ENCODE measurements at places on chromosomes 6 and 20. TPM values are rescaled to one million over a fixed set of nuclear protein-coding genes. Genes with fewer than 3 reads are reported as not detected.

The ZSCAN9 gene
- total RNA-seq: 4.2 TPM

The LTB gene
- total RNA-seq: 1.5 TPM

The BEND6 gene
- total RNA-seq: 1.2 TPM

The TRIM15 gene
- not detected for total RNA-seq

The PTK7 gene
- total RNA-seq: 123 TPM

The GPX6 gene
- total RNA-seq: not detected

The TMEM244 gene
- not detected for total RNA-seq

The SLC22A7 gene
- not detected for total RNA-seq

The C4B gene
- total RNA-seq: 2.4 TPM

The RBM24 gene
- 0.78 TPM for total RNA-seq

The SLC35D3 gene
- not detected for total RNA-seq

The PACRG gene
- 2.3 TPM for total RNA-seq

The FAM83B gene
- 44.0 TPM for total RNA-seq

The TBX18 gene
- total RNA-seq: under 0.01 TPM

The LTA gene
- not detected for total RNA-seq

The TRIM31 gene
- not detected for total RNA-seq

The HUS1B gene
- total RNA-seq: 0.55 TPM

The SLC26A8 gene
- total RNA-seq: not detected

The PKIB gene
- 1.1 TPM for total RNA-seq

The PHIP gene
- 7.7 TPM for total RNA-seq

The RIPOR2 gene
- not detected for total RNA-seq

The APCDD1L gene
- 1.6 TPM for total RNA-seq

The SCRT2 gene
- not detected for total RNA-seq

The PRICKLE4 gene
- 1.4 TPM for total RNA-seq

The SDC4 gene
- 261 TPM for total RNA-seq

The SPATS1 gene
- total RNA-seq: not detected

The GPR63 gene
- 1.7 TPM for total RNA-seq

The CPNE5 gene
- total RNA-seq: 0.08 TPM

The ADGB gene
- total RNA-seq: not detected

The CALHM5 gene
- total RNA-seq: 0.04 TPM

The C6orf58 gene
- total RNA-seq: not detected

The TAP2 gene
- 14.2 TPM for total RNA-seq

The RBL1 gene
- total RNA-seq: 3.8 TPM

The KHDC1L gene
- not detected for total RNA-seq

The SLC17A3 gene
- total RNA-seq: not detected

The PCSK2 gene
- not detected for total RNA-seq

The SCGN gene
- not detected for total RNA-seq

The NMBR gene
- total RNA-seq: 0.11 TPM

The TNF gene
- total RNA-seq: 4.5 TPM

The DAAM2 gene
- 0.16 TPM for total RNA-seq

The SLC16A10 gene
- total RNA-seq: not detected

The CST4 gene
- not detected for total RNA-seq

The TRIM40 gene
- total RNA-seq: not detected

The VWA7 gene
- total RNA-seq: 0.19 TPM

The WFDC10A gene
- total RNA-seq: not detected

The FAXC gene
- 1.4 TPM for total RNA-seq

The R3HDML gene
- not detected for total RNA-seq

The HMGN3 gene
- 63.9 TPM for total RNA-seq

The C20orf96 gene
- total RNA-seq: 0.15 TPM

The SYTL3 gene
- 0.70 TPM for total RNA-seq

The PRRC2A gene
- 88.0 TPM for total RNA-seq

The PPP1R3G gene
- 0.04 TPM for total RNA-seq

The TCF15 gene
- not detected for total RNA-seq

The DPPA5 gene
- not detected for total RNA-seq

The CAPN11 gene
- not detected for total RNA-seq

The SNX9 gene
- total RNA-seq: 37.8 TPM

Data from hair follicular keratinocyte (primary cell).